ENCODE measurements at places on chromosomes 1 and 21.

DNA sequence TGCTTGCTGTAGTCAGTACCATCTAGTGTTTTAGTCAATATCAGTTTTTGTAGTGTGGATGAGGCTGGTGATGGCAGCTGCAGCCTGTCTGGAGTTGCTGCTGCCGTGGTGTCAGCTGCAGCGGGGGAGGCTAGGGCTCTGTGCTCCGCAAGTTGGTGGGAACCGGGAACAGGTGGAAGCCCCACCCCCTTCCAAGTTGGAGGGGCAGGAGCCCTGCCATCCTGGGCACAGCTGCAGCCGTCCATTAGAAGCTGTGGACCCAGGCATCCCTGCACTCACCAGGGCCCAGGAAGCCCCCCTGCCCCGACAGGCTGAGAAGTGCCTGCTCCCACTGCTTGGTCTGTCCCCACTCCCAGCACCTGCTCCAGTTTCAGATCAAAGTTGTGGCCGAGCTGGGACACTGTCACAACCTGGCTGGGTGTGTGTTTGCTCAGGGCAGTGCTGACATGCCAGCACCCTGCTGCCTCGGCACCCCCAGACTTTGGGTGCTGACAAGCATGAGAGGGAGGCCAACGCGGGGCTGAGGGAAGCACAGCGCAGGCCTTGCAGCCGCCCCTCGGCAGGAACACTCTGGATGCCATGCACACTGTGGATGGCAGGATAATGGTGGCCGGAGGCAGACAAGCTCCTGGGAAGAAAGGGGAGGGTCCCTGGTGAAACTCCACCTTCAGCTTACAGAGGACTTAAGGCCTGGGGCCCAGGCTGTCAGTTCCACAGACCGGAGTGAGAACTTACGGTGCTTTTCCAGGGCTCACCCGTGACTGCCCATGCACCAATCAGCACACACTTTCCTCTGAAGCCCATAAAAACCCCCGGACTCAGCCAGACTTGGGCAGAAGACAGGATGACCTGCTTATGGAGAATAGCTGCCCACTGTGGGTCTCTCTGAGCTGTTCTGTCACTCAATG, 86.9 kb downstream of the ADARB1 start:
- no peak for DNase-seq

GRCh38 chr1:1039145-1039910, 19.4 kb downstream of the AGRN start:
- no peak for DNase-seq

DNA sequence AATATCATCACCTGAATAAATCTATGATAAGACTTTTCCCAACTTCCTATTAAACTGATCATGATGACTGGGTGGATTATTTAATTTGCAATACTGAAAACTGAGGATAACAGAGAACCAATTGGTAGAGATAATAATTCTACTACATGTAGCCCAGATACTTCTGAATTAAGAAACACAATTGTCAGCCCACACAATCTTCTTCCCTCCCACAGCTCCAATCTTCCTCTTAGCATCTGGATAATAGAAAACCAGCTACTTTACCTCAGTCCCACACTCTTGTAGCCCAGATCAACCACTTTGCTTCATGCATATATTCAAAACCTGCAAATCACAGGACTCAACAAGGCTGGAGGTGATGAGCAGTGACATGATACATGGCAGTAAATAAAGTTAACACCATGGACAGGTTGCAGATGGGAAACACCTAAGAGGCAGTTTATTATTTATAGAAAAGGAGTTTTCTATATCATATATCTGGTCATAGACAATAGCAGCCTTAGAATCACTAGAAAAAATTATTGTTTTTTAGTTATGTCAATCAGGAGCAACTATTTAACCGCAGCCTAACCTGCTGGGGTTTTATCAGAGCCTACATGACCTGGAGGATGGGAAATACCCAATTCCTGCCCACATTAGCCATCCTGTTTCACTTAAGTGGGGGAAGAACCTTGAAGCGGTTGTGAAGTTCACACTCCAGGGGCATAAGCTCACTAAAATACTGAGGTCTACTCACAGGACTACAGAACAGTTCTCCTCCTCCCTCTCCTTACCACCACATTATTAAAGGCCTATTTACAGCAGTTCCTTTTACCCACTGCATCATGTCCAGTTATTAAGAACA, 16.7 kb downstream of the FRRS1 start:
- no peak for DNase-seq

GRCh38 chr1:67597336-67597735, 87.7 kb upstream of the GADD45A start:
- no peak for DNase-seq

- DNase-seq = no peak
Measured at GRCh38 chr21:46661642-46662366, 26.3 kb downstream of the PRMT2 start.

DNA sequence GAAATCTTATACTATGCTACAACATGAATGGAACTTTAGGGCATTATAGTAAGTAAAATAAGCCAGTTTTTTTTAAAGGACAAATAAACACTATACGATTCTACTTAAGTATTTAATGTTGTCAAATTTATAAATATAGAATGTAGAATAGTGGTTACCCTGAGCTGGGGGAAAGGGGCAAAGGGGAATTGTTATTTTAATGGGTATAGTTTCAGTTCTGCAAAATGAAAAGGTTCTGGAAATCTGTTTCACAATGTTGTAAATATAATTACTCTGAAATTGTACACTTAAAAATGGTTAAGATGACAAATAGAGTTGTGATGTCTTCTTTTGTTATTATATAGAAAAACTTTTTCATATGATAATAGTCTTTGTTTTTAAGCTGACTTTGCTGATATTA, 366.3 kb downstream of the MRPL39 start:
- DNase-seq = no peak

DNA sequence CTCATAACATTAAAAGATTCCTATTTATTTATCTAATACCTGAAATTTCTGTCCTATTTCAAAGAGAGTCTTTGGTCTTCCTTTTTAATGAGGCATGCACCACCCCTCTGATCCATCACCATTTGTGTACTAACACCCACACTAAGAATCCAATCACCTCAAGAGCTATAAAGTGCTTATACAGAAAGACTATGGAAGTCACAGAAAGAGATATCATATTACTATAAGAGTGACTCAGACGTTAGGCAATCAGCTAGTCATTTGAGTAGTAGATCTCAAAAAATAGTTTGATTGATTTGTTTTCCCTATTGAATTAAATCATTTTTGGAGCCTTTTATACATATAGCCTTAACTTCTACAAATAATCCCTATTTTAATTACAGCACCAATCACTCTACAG, 46.1 kb downstream of the NME7 start:
- DNase-seq = no peak

DNA sequence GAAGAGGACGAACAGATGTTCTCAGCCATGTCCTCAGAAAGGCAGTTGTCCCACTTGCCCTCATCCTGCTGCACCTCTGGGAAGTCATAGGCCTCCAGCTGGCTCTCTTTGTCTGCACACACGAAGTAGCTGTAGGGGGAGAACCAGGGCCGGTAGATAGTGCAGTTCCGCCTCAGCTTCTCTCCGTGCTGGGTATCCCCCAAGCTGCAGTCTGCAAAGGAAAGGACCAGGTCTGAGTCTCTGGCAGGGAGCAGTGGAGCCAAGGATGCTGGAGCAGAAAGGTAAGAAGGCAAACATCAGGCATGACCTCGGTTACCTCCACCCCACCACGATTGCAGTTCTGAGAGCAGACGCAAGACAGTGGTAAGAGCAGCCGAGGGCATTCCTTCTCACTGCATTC, 2.2 kb downstream of the SPATA46 start:
- DNase-seq = no peak

DNA sequence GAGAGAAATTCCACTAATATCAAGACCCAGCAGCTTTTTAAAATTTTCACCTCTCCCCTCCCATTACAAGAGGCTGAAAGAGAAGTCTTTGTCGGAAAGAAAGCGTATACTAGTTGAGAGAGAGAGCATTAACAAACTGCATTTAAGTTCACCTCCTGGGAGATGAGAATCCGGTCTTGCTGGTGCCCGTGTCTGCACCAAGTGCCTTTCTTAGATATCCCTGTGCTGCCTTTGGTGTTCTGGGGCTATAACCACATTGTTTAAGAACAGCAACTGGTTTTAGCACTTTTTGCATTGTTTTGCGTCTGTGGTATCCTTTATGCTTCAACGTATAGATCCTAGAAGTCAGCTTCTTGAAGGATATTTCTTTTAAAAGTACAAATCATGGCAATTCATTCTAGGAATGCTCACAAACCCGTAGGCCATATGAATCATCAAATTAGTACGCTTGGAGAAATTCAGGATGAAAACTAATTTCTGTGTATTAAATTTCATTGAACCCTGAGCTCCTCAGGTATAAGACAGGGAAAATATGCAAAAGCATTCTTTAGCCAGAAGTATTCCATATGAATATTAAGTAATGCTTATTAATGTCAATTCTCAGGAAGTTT, 3.4 kb upstream of the RPE65 start:
- no peak for DNase-seq

DNA sequence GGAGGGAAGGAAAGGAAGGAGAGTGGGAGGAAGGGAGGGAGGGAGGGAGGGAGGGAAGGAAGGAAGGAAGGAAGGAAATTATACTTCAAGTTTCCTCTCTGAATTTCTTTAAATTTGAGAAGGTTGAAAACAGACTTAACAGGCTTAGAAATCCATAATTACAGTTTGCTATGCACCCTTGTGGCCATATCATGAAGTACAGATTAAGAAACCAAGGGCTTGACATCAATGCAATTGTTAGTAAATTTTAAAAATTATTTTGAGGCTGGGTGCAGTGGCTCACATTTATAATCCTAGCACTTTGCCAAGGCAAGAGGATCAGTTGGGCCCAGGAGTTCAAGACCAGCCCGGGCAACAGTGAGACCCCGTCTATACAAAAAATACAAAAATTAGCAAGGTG, 14.4 kb downstream of the ANP32E start:
- no peak for DNase-seq

Data from globus pallidus (tissue), 1 donor.